ENCODE measurements at places on chromosomes 3 and 15.

GRCh38 chr3:191543018-191543417, 82.1 kb downstream of the PYDC2 start:
- no peak for DNase-seq

DNA sequence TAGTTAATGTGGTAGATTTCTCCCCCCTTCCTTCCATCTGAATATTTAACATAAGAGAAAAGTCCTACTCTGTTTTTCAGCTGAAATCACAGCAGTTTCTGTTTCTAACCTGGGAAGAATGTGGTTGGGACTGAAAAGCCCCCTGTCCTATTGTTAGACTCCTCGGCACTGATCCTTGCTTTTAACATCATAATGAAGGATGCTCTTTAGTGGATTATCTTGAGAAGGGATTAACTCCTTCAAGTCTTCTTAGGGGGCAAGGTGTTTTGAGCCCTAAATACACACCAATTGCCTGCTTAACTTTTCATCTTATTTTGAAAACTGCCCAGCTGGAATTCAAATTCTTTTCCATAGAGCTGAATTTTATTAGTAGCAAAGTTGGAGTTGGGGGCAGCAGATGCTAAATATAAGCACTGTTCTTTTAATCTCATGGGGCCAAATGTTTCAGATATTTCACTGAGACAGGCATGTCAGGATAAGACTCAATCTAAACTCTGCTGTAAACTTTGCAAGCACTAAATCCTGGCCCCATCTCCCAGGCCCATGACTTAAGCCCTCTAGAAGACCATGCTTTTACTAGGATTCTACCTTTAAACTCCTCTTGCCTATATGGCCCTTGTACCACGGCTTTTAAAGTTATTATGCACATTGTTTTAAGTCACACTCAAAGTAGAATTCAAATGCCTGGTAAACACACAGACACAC, 243.2 kb upstream of the NR2F2 start:
- peak; percentile 98 for DNase-seq

DNA sequence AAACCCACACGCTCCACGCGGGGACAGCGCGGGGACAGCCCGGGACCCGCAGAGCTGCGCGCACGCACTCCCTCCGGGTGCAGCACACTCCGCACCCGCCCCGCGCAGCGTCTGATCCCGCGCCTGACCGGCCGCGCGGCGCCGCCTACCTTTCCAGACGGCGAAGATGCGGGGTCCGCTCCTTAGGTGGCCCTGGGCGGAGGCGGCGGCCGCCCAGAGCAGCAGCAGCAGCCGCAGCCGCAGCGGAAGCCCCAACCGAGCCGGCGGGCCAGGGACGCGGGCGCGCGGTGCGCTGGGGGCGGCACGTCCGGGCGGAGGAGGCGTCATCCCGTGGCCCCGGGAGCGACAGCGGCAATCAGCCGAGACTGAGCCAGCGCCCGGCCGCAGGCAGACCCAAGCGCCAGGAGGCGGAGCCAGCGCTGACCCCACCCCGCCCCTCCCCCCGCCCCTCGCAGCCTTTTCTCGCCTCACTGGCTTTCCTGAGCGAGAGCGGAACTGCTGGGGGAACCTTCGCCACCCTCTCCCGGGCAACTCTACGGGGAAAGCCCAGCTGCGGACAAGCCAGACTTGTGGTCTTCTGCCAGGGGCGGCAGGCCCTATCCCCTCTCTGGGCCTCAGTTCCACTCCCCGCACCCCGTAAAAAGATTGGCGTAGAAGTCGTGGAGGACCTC, at the start of gene SEMA7A:
Gene SEMA7A, minus strand, starts transcription at position 367 of the 671 bp plus-strand sequence. Its CDS starts 40 bp downstream, at position 327.
- peak; percentile 40 for DNase-seq

- DNase-seq = no peak
Observed at GRCh38 chr3:112738366-112738765, 97.4 kb upstream of the CCDC80 start.

Data from NCI-H524 (cell line).